Activated T-helper 2 cell treated with anti-CD3 and anti-CD28 coated beads, Interferon-gamma antibody, Interleukin-2, Interleukin-4, amounts not matched to agents 10 μg/mL and 5 μg/mL and 100 μg/mL, durations not matched to agents 14 hours and 24 hours and 36 hours (primary cell): ENCODE measurements at places on chromosomes 1 and 21. TPM values are rescaled to one million over a fixed set of nuclear protein-coding genes. Genes with fewer than 3 reads are reported as not detected.
A peak's percentile ranks its signal among the peaks of the same experiment; 100 is the strongest.

Gene RHD
- total RNA-seq, result not detected in 2 replicates

Gene RXFP4
- not detected in 2 replicates for total RNA-seq

Gene DOCK7
- 17.8 and 21.2 TPM in 2 replicates for total RNA-seq

Gene CATSPERE
- 0.18 and 0.25 TPM in 2 replicates for total RNA-seq

Gene TEKT2
- 0.18 and 0.21 TPM in 2 replicates for total RNA-seq

Gene DCAF8
- 132 and 143 TPM in 2 replicates for total RNA-seq

Gene PTGFR
- total RNA-seq, result not detected in 2 replicates

Gene LMX1A
- total RNA-seq, result not detected in 2 replicates

Gene F5
- 25.0 and 26.0 TPM in 2 replicates for total RNA-seq

Gene IFI44
- total RNA-seq, result 14.4 and 16.0 TPM in 2 replicates

Gene TSPAN1
- 0.46 TPM in 1 of 2 replicates, not detected in the other for total RNA-seq

Gene NBPF26
- total RNA-seq, result 4.8 and 7.4 TPM in 2 replicates

Gene ERG
- total RNA-seq, result 0.46 and 0.55 TPM in 2 replicates

Gene GJC2
- 0.52 and 0.55 TPM in 2 replicates for total RNA-seq

Gene PLA2G2D
- total RNA-seq, result 0.09 TPM in 1 of 2 replicates, not detected in the other

Gene TENT5C
- total RNA-seq, result 11.2 and 11.6 TPM in 2 replicates

GRCh38 chr1:169427081-169427641 is at the start of gene CCDC181:
Gene CCDC181, minus strand, starts transcription at chr1:169427474. Its CDS starts 2,547 bp downstream, at chr1:169424927.
- peak; percentile 66 for DNase-seq

- peak; percentile 58 for DNase-seq
Measured at GRCh38 chr1:89483010-89483756, 41.4 kb upstream of the LRRC8B start.

DNA sequence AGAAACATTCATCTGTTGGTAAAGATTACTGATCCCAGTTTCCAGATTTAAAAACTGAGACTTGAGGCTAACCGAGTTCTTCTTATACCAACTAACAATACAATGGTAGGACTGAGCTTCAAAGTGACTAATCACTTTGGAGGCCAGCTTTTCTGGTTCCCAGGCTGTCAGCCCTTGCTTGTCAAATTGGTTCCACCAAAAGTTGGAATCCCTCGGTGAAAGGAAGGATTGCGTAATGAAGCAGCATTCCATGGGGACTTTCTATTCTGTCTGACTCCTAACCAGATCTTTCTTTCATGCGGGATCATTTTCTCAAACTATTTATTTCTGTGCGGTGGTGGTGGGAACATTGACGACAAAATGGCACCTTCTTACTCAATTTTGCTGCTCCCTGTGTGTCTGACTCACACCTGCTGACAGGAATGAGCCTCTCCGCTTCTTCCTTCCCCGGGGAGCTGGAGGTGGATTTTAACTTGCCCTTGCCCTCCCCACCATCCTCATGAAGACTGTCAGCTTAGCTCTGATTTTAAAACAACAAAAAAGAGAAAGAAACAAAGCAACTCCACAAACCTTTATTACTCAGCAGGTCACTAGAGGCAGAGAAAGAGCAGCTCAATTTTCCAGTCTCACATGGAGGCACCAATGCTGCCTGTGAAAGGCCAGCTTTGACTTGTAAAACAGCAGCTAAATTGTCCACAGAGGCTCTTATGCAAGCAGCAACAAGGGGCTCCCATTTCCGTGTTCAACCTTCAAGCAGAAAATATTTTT is 32.9 kb upstream of the RASAL2 start:
- no peak for DNase-seq

- no peak for DNase-seq
Measured at GRCh38 chr1:28073867-28074266, 14.5 kb downstream of the EYA3 start.

DNA sequence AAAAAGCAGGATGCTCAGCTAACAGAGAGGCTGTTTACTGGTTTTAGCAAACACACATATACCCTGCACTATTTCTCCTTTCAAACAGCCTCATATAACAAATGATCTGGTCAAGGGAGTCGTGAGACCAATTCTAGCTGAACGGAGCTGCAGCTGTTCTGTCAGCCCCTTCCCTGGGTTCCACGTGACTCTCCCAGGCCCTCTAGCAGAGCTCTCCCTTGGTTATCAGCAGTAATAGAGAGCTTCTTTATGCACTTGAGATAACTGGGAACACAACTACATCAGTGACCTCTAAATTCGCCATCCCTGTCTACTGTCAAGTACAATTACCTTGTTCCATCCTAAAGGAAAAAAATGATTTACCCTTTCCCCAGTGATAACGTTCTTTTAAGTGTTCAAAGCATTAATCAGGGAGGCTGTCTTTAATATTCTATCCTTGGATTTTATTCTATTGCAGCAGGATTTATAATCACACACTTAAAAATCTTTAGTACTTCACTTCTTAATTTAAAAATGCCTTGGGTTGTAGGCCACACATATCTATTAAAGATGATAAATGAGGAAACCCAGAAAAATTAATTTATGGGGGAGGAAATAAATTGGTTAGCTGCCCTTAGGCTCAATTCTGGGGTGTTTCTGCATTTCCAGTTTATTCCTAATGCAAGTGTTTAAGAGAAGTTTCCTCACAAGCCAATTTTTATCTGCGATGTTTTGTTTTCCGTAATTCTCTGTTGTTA is 28.2 kb downstream of the PTGER3 start:
- DNase-seq, result no peak

- DNase-seq, result no peak
Measured at GRCh38 chr1:235275223-235275622, 52.8 kb downstream of the ARID4B start.

DNA sequence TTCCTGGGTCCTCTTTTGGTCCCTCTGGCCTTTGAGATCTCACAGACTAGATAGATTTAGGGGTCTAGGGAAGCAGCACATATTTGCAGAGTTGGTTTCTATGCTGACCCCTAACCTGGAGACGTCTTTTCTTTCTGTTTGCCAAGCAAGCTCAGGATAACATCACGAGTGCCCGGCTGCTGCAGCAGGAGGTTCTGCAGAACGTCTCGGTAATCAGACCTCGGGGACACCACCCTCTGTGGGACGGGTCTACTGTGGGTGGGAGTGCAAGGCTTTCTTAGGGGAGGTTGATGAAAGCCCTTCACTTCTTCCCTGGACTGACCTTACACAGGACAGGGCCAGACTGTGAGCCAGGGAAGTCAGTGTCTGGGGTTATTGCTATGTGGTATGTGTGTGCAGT is 2.9 kb downstream of the IL24 start:
- no peak for DNase-seq

- peak; percentile 60 for DNase-seq
Measured at GRCh38 chr1:16243936-16244649, 7.1 kb upstream of the CPLANE2 start.

DNA sequence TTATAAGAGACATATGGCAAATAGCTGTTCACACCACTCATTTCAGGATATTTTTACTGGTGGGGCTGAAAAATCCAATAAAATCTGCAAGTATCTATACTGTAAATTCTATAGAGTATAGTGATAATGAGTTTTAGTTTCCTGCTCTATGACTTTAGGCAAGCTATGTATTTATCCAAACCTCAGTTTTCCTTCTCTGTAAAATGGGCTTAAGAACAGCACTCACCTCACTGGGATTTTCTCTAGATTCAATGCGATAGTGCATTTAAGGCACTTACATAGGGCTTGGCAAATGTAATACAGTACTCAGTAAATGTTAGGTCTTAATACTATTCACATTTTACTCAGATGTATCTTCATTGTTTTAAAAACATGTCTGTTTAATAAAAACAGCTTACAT is 168.7 kb downstream of the ATG4C start:
- DNase-seq, result no peak

- no peak for DNase-seq
Measured at GRCh38 chr1:121525355-121525754, 340.6 kb downstream of the SRGAP2C start.

DNA sequence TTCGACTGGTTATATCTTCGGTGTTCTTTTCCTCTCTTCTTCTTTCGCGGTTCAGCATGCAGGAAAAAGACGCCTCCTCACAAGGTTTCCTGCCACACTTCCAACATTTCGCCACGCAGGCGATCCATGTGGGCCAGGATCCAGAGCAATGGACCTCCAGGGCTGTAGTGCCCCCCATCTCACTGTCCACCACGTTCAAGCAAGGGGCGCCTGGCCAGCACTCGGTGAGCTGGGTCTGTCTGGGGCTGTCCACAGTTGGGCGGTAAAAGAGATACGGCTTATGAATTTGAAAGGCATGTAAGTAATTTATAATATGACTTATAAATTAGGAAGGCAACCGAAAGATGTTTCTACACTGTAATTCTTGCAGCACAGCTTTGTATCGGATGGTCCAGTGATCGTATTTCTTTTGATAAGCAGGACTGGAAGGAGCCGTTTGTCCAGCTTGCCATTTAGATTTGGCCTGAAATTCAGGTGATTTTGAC is 334 bp downstream of the CTH start:
- DNase-seq, result no peak

- no peak for DNase-seq
Measured at GRCh38 chr21:42806509-42807140, 72.7 kb downstream of the WDR4 start.

DNA sequence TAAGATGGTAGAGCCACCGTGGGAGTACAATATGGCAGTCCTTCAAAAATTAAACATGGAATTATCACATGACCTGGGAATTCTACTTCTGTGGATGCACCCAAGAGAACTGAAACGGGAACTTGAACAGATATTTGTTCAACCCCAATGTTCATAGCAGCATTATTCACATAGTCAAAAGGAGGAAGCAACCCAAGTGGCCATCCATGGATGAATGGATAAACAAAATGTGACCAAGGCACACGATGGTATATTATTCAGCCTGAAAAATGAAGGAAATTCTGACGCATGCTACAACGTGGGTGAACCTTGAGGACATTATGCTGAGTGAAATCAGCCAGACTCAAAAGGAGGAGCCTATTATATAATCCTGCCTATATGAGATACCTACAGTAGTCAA is 22.8 kb upstream of the LAPTM5 start:
- no peak for DNase-seq

- DNase-seq, result peak; percentile 3
Measured at GRCh38 chr1:51346086-51346942, 16.0 kb upstream of the TTC39A start.

DNA sequence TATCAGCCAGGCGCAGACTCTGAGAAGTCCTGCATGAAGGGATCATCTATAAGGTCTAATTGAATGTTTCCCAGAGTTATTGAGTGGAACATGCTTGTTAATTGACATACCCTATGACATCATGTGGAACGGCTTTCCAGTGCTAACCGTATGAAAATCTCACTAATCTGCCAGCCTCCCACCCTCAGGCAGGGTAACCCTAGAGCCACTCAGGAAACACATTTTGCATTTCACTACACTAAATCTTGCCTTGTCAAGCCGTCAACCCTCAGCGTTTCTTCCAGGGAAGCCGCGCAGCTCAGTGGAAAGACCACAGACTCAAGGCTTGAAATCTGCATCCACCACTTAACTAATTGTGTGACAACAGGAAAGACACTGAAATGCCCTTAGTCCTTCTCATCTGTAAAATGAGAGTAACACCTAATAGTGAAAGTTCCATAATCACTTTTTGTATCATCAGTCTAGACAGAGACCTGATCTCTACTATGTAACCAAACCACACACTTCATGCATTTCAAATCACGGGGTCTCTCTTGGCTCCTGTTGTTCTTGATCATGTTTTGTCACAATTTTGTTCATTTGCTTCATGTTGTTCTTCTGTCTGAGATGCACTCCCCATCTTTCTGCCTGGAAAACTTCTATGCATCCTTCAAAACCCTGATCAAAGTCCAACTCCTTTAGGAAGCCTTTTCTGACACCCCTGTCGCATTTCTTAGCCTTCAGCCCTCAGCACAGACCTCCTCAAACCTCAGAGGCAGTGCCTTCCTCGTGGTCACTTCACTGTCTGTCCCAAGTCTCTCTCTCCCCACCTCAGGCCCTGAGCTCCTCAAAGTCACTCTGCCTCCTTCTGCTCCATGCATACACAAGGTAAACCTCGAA is 246.5 kb downstream of the TOMM20 start:
- peak; percentile 25 for DNase-seq

DNA sequence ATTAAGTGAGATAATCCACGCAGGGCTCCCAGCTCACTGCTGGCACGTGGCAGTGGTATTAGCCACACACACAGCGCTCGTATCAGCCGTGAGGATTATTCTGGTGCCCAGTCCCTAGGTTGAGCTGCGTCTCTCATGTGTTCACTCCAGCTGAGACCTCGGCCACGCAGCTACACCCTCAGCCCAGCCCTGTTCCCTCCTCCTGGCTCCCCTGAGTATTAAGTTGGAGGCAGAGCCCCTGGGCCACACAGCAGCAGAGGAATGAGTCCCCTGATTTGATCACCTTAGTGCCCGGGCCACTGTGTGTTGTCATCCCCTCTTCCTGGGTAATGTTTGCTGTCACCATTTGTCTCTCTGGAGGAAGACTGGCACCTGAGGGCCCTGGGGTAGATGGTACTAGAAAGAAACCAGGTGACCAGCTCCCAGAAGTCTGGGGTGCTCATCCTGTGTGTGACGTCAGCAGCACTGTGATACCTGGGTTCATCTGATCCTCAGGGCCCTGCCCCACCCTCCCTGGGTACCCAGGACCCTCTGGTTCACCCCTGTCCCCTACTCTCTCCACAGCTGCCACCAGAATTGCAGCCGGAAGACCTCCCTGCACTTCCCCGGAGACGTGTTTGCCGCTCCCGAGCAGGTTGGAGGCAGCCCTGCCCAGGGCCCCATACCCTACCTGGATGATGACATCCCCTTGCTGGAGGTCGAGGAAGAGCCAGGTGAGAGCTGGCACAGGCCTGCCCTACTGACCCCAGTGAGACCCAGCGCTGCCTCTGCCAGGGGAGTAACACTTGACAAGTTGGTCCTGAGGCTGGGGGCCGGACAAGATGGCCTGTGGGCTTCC is 40.1 kb downstream of the DISP3 start:
- DNase-seq, result no peak

DNA sequence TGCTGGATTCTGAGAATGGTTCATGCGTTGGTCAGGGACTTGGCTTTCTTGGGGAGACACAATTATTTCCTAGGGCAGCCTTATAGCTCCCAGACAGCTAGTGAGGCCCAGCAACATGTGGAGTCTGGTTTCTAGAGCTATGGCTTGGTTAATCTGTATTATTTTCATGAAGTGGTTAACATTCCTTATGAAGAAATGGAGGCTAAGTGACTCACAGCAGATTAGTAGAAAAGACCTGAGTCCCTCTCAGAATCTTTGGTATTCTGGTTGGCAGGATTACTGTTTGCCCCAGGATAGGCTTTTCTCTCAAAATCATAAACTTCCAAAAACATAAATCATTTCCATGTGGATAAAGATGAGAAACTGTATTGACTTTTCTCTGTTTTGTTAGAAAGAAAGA is 42.3 kb downstream of the DUSP10 start:
- no peak for DNase-seq

- no peak for DNase-seq
Measured at GRCh38 chr1:113021430-113022085, 51.4 kb upstream of the LRIG2 start.

DNA sequence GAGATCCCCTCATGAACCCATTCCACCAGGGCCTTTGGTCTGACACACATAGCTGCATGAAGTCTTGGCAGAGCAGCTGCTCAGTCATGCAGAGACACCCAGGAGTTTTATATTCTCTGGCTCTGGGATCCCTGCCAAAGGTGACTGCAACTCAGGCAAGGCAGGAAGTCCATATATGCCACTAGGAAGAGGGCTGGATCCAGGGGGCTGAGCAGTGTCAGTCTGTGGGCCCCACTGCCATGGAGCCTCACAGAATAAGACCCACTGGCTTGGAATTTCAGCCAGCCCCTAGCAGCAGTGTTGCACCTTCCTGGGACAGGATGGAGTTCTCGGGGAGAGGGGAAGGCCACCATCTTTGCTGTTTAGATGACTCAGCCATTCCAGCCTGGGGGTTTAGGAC is 199.7 kb downstream of the TBX15 start:
- no peak for DNase-seq

- DNase-seq, result no peak
Measured at GRCh38 chr1:112798292-112798691, 83.2 kb upstream of the PPM1J start.
